ENCODE measurements at places on chromosomes 11 and 22. TPM values are rescaled to one million over a fixed set of nuclear protein-coding genes. Genes with fewer than 3 reads are reported as not detected.

DNA sequence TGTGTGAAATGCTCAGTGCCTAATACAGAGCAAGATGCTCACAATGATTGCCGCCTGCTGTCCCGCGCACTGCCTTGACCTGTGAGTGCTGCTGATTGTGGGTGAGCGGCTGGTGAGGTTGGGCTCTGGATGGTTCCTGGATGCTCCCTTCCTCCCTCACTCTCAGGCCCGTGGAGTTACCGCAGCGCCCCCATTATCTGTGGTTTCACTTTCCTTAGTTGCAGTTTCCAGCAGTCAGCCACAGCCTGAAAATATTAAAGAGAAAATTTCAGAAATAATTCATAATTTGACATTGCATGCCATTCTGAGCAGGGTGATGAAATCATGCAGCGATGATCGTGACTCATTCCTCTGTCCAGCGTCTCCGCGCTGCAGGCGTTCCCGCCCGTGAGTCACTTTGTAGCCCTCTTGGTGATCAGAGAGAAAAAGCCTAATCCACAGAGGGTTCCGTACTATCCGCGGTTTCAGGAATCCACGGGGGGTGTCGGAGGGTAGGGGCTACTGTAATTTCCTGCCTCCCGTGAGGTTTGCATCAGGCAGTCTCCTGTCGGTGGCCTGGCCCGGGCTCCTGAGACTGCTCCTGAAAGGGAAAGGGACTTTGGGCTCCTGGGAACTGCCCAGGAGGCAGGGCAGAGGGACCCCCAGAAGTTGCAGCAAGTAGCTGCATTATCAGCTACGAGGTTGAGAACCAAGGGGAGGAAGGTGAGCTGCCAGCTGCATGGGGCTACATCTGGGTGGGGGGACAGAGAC is 10.6 kb downstream of the RPL3 start:
- DNase-seq: peak; percentile 93

- DNase-seq: no peak
These were observed 103.4 kb downstream of the BRD1 start for GRCh38 chr22:49724030-49724892.

GRCh38 chr11:131666006-131666405 is 295.6 kb downstream of the NTM start:
- DNase-seq: no peak

DNA sequence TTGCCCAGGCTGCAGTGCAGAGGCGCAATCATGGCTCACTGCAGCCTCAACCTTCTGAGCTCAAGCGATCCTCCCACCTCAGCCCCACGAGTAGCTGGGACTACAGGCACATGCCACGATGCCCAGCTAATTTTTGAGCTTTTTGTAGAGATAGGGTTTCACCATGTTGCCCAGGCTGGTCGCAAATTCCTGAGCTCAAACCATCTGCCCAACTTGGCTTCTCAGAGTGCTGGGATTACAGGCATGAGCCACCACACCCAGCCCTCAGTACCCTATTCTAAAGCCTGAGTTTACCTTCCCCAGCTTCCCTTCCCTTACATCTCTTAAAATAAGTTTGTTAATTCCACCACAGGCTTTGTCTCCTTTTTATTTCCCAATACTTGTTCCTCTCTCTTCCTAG is 59.1 kb downstream of the AMBRA1 start:
- no peak for DNase-seq

DNA sequence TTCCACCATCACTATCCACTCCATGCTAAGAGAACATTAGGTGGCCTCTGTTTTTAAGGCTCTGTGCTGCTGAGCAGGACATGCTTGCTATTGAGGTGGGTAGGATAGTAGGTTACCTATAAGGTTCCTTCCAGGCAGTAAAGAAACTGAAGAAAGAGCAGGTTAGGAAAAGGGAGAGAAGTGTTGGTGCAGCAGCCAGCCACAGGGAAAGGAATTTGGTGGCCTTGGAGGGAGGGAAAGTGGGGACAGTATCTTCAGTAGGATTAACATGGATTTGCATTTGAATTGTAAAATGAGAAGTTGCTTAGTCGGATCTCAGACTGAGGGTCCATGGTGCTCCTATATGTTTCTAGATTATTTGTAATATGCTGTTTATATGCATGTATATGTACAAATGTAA is 49.2 kb upstream of the OLFML1 start:
- no peak for DNase-seq

GRCh38 chr22:21446827-21447690 is 20.1 kb upstream of the TMEM191C start:
- no peak for DNase-seq

GRCh38 chr11:121543836-121544380 is 91.1 kb upstream of the SORL1-AS1 start:
- no peak for DNase-seq

The OR51I1 gene
- 2.9 TPM for total RNA-seq

DNA sequence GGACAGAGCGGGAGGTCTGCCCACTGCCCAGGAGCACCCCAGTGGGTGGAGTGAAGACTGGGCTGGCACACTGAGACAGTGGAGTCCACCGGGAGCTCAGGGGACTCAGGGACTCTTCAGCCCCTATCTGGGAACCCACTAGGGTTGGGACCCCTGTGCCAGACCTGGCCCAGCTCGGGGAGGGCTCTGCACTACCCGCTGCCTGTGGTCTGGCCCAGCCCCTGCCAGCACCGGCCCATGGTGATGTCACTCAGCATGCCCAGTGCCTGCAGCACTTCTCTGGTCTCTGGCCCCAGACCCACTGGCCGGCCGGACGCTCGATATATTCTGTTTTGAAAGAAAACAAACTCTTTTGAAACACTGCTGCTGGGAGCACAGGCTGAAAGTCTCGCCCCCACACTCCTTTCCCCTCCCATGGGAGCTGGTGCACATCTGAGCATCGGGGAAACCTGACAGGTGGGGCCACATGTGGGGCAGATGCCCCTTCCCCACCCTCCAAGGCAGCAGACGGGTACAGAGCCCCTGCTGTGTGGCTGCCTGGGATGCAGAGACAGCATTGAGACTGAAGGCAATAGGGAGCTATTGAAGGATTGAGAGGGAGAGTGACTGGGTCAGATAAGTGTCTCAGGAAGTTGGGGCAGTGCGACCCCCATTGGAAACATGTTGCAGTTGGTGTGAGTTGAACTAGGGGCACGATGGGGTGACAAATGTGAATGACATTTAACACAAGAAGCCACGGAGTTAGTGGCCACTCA is 62.9 kb downstream of the MYEOV start:
- no peak for DNase-seq

DNA sequence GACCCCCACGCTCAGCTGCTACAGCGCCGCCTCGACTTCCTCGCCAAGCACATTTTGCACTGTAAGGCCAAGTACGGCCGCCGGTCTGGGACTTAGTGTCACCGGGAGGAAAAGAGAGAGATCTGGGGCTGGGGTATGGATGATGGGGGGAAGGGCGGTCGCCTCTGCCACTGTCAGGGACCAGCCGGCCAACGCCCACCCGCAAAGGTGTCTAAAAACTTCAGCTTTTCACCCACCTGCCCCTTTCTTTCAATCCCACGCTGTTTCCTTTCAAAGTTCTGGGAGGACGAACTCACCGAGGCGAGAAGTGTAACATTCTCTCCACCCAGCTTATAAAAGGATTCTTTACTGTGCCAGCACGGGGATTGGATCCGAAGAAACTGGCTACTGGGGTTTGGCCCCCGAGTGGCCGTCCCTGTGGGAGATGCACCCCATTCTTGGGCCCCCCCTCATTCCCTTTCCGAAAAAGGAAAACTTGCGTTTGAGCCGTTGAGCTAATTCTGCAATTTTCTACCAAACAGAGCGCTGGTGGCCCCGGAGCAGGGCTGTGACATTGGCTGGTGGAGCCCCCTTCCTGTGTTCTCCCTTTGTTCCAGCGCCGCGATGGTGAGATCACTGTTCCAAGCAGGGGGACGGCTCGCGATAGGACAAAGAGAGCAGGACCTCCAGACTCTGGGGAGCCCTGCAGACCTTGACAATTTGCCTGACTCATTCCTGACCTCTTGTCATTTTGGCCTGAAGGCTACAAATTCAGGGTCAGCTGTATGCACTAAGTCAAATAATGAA is 1.8 kb downstream of the FJX1 start:
- no peak for DNase-seq

DNA sequence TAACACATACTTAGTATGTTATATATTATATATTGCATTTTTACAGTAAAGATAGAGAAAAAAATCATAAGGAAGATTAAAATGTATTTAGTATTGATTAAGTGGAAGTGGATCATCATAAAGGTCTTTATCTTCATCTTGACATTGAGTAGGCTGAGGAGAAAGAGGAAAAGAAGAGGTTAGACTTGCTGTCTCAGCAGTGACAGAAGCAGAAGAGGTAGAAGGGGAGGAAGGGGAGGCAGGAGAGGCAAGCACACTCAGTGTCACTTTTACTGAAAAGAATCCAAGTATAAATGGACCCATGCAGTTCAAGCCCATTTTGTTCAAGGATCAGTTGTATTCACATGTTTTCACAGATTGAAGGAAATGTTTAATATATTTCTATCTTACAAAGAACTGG is 69.7 kb downstream of the GAB2 start:
- DNase-seq: no peak

- no peak for DNase-seq
These were observed 34.0 kb downstream of the AMBRA1 start for GRCh38 chr11:46559815-46560214.

The POU2F3 gene
- total RNA-seq: not detected

The CDC42EP2 gene
- total RNA-seq: 35.3 TPM

DNA sequence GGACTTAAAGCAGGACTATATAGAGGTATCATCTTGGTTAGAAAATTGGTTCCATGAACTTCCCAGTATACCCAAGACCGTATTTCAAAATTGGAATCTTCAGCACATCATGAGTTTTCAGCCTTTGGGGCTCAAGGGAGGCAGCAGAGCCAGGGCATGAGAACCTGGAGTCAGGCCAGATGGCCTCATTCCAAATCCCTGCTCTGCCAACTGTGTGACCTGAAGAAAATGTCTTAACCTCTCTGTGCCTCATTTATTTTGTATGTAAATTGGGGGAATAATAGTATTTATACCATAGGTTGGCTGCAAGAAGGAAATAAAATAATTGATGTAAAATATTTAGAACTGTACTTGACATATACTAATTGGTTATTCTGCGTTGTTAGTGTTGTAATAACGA is 987.6 kb downstream of the TBC1D22A start:
- DNase-seq: no peak

DNA sequence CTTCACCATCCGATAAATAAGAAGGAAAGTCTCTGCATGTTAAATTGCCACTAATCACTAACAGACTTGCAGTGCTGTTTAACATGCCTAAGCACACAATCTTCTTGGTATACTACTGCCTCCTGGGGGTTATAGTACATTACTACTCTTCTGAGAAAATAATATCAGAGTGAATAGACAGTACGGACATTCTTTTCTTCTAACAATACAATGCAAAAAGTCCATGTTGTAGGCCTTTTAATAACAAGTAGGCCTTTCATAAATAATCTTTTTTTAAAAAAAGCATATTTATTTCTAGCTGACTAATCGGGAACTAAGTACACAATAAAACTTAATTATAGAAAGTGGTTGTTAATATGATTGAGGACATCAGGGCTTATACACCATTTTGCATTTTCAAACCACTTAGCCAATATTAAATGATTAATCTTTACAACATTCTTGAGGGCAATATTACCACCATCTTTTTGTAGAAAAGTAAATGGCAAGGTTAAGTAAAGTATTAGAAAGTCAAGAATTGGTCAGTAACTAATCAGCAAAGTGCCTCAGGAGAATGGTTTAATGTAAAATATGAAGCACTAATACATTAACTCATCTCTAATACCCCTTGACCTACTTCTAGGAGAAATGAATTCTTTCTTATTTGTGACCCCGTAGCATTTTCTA is 84.7 kb downstream of the TTC28 start:
- DNase-seq: peak; percentile 9

The CREB3L1 gene
- 3.3 TPM for total RNA-seq

DNA sequence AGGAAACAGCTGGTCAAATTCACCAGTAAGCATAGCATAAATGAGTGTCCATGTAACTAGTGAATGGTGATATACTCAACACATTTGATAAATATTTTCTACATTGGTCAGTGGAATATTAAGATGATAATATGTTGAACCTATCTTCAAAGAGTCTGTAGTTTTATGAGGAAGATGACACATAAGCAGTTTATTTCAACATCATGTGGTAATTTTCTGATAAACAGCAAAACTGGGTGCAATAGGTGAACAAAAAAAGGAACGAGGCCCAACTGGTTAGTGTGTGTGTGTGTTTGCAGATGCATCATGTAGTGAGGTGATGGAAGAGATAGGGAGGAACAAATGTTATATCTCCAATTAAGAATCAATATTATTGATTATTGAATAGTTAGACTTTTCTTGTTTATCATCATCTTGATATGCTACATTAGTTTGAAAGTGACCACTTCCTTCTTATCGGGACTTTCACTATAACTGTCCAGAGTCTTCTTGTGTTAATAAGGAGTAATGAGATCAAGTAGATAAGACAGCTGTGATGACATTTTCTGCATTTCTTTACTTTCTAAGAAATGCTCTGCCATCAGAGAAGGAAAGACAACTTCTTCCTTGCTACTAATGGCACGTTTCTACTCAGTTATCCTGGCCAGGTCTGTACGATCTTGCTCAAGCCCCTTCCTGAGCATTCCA is 270.7 kb downstream of the ETS1 start:
- DNase-seq: no peak

- DNase-seq: no peak
These were observed 13.4 kb downstream of the NFAM1 start for GRCh38 chr22:42418811-42419242.

The C22orf15 gene
- 1.1 TPM for total RNA-seq

DNA sequence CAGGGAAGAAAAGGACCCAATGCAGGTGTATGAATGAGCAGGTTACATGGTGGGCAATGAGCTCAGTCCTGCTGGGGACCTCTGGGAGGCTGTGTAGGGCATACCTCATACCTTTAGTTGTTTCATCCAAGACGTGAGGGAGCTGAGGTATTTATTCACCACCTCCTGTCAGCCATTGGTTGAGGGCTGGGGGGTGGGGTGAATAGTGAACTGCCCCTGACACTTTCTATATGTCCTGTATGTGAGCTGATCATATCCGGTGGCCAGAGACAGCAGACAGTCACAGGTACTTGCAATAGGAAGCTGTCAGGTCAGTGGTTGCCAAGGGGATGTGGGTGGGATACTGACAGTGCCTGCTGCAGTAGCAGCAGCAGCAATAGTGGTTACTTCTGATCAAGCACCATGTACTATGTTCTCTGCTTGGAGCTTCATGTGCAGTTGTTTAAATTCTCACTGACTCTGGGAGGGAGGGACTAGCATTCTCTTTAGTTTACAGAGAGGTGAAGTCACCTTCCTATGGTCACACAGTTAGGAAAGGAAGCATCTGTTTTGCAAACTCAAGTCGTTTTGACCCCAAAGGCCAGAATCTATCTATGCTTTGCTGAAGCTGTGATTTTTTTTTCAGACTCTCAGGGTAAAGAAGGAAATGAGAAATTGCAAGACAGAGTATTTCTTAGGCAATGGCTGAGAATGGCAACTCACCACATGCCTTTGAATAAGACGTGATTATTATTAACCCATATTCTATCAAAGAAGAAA is 54.0 kb downstream of the MIAT start:
- DNase-seq: peak; percentile 6

DNA sequence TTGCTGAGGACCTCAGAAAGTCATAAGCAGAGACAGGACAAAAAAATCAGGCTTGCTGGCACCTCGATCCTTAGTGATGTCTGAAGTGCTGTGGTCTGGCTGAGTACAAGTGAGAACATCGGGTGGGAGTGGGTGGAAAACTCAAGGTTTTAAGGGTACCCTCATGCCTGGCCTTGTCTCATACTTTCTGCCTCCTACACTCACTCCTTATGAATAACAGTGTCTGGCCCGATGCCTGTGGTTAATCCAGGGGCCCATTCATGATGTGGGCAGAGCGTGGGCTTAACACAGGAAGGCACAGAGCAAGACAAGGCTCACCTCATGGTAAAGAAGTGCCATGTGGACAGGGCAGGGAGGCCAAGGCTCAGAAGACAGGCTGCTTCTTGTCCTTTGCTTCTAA is 11.0 kb upstream of the UCP3 start:
- no peak for DNase-seq
